ENCODE measurements at places on chromosomes 11 and 22.

DNA sequence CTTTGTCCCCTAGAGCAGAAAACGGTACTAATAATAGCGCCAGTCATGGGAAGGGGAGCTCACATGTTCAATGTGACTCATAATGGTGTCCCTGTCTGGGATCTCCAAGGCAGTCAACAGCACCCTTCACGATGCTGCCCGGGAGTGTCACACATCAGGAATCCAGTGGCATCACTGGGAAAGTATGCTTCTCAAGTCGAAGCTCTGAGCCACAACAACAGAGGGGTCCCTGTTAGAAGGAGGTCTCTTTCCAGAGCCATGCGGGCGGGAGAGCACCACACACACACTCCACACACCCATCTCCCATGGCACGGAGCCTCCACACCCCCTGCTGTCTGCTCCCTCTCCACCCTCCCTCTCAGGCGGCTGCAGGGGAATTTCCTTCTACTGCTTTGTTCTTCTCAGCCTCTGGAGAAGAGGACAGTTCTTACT, 119.7 kb downstream of the ETS1 start:
- H3K27me3 ChIP-seq = no peaks in the 10 kb centered on the region
- H3K4me3 ChIP-seq = no peak overlapping the region
- no peaks in the 10 kb centered on the region for H3K36me3 ChIP-seq
- H3K4me1 ChIP-seq = no peaks in the 10 kb centered on the region
- DNase-seq = no peak
- H3K27ac ChIP-seq = no peak overlapping the region

- no peak for DNase-seq
- no peak overlapping the region for H3K27ac ChIP-seq
- H3K4me1 ChIP-seq = no peaks in the 10 kb centered on the region
- H3K36me3 ChIP-seq = no peaks in the 10 kb centered on the region
Observed at GRCh38 chr22:25318081-25318823, 98.8 kb downstream of the CRYBB2 start.

- DNase-seq = no peak
- H3K4me3 ChIP-seq = no peak overlapping the region
- H3K36me3 ChIP-seq = no peaks in the 10 kb centered on the region
- H3K4me1 ChIP-seq = no peaks in the 10 kb centered on the region
- no peak overlapping the region for H3K27ac ChIP-seq
Observed at GRCh38 chr11:64897381-64898075, 19.1 kb upstream of the EHD1 start.

- H3K4me1 ChIP-seq = no peaks in the 10 kb centered on the region
- no peaks in the 10 kb centered on the region for H3K27me3 ChIP-seq
- H3K27ac ChIP-seq = no peak overlapping the region
- H3K36me3 ChIP-seq = no peaks in the 10 kb centered on the region
Observed at GRCh38 chr11:69317401-69318092, 23.6 kb downstream of the MYEOV start.

GRCh38 chr11:105168457-105168856, 28.9 kb upstream of the CARD18 start:
- no peak overlapping the region for H3K27ac ChIP-seq
- DNase-seq = no peak
- H3K4me3 ChIP-seq = no peak overlapping the region

GRCh38 chr22:23517804-23518375, 62.2 kb downstream of the IGLL1 start:
- H3K36me3 ChIP-seq = no peaks in the 10 kb centered on the region
- no peak overlapping the region for H3K27ac ChIP-seq
- peaks cover 45% of the 10 kb centered on the region for H3K27me3 ChIP-seq
- DNase-seq = no peak

DNA sequence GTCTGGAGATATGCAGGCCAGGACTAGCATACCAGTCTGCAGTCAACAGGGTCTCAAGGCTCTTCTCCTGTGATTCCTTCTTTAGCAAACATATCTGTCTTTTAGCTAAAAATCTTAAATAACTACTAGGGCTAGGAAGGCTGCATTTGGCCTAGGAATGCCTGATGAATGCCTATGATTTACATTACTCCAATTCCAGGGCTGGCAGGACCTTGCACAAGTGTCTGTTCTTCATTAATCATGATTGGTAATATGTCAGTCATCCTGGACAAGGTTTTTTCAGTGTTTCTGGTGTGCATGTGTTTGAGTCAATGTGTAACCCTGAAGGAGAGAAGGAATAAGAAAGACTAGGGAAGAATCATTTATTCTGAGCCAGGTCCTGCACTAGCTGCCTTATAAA, 280.5 kb upstream of the NARS2 start:
- DNase-seq = no peak
- H3K27me3 ChIP-seq = no peaks in the 10 kb centered on the region
- H3K36me3 ChIP-seq = no peaks in the 10 kb centered on the region
- no peak overlapping the region for H3K27ac ChIP-seq

GRCh38 chr11:103608566-103608965, 427.9 kb upstream of the DDI1 start:
- H3K27ac ChIP-seq = no peak overlapping the region
- H3K36me3 ChIP-seq = no peaks in the 10 kb centered on the region
- no peaks in the 10 kb centered on the region for H3K4me1 ChIP-seq

Measured in GM23338 (cell line).